ENCODE measurements at places on chromosomes 1 and 21.
A peak's percentile ranks its signal among the peaks of the same experiment; 100 is the strongest.

GRCh38 chr1:115496904-115497527 lies 144.8 kb upstream of the VANGL1 start:
- peak; percentile 17 for DNase-seq

DNA sequence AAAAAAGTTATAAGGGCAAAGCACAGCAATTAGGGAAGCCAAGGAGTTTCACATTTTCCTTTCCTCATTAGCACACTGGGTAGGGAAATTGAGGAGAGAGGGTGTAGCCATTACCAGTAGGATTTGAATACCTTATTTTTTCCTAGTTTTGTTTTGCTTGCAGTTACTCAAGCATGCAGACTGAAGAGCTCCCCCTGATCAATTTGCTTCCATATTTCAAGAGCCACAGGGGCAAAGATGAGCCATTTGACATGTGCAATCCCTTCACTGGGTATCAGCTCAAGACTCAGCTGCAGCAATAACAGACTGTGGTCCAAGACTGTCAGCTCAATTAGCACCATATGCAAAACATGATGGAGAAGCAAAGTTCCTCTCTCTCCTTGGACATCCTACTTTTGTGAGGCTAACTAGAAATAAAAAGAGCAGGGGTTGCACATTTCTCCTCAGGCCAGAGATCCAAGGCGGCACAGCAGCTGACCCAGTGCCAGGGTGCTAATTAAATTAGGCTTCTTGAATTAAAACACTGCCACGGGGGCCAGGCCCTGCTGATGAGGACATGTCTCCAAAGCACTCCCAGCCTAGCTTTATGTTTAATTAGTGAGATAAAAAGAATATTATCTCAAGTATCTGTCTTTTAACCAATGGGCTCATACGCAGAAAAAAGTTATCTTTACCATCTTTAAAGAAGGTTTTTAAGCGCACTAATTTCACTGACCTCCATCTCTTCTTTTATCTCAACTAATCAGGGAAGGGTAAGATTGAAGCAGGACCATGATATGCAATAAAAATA lies 36.7 kb upstream of the LRRC53 start:
- DNase-seq, result no peak

DNA sequence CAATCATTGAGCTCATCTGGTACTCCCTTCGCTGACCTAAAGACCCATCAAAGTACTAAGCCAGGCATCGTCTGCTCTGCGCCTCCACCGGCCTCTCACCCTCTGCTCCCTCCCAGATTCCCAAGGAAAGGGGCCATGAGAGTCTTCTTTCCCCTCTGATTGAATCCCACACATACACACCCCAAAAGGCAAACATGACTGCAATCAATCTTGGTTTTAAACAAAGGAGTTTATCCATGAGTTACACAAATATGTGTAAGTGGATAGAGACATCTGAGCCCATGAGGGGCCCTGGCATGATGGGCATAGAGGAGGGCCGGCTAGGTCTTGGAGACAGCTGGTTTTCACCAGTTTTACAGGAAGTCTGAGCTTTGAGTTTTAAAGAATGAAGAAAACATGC lies 50.9 kb downstream of the CAPN2 start:
- DNase-seq, result no peak

DNA sequence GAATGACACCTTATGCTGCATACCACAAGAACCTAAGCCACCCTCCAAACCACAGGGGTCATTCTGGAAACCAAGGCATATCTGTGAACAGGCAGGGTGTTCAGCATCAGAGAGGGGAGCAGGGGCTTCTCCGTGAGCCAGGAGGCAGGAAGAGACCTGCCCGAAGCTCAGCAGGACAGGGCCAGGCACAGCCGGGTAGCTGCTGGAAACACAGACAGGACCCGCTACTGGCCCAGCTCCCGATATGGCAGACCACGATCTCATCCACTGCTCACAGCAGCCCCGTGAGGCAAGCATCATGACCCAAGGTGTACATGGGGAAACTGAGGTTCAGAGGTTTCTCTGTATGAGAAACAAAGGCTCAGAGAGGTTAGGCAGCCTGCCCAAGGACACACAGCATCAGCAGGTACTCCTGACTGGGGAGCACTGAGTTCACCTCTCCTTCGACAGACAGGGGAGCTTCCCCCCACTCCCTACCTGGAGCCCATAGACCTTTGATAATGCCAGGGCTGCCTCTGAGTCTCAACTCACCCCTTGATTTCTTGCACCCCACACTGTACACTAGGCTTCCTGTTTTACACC lies 317.7 kb downstream of the MATN1 start:
- no peak for DNase-seq

GRCh38 chr1:228830185-228830953 lies 95.1 kb downstream of the RHOU start:
- no peak for DNase-seq

DNA sequence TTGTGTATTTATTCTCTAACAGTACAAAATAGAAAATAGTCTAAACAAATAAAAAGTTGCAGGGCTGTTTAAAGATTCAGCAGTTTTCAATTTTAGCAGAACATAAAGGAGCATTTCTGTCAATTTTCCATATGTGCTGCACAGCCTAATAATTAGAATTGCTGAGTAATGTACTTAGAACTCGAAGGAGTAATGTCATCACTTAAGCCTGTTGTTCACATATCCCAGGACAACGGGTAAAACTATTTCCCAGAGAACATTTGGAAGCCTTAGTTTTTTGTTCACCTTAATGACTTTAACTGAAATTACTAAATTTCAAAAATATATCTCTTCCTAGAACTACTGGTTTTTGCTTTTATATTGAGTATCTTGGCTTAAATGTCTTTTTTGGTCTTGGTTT lies 81.6 kb downstream of the ZP4 start:
- DNase-seq, result no peak

GRCh38 chr1:23029337-23029736 lies 10.1 kb downstream of the KDM1A start:
- no peak for DNase-seq

DNA sequence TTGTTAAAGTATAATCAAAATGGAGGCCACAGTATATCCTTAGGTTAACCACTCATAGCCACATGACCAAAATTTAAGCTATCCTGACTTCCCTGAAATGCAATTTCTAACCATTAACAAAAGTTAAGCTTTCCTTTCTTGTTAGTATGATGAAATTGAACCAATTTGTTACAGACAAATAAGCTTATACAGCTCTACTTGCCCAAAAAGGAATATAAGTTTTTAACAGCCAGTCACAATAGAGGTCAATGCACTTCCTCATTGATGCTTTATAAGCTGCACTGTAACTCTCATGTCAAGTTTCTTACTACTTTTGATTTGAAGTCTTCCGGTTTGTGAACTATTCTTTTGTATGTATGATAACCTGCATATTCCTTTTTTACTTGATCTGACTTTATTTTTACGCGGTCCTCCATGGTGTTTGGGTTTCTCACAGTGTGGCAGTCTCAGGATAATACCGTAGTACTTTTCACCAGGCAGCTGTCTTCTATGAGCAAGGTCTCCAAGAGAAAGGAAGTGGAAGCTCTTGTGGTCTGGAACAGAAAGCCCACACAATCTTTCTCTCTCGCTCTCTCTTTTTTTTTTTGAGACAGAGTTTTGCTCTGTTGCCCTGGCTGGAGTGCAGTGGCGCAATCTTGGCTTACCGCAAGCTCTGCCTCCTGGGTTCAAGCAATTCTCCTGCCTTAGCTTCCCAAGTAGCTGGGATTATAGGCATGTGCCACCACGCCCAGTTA lies 331.6 kb downstream of the SRGAP2C start:
- DNase-seq, result peak; percentile 18

DNA sequence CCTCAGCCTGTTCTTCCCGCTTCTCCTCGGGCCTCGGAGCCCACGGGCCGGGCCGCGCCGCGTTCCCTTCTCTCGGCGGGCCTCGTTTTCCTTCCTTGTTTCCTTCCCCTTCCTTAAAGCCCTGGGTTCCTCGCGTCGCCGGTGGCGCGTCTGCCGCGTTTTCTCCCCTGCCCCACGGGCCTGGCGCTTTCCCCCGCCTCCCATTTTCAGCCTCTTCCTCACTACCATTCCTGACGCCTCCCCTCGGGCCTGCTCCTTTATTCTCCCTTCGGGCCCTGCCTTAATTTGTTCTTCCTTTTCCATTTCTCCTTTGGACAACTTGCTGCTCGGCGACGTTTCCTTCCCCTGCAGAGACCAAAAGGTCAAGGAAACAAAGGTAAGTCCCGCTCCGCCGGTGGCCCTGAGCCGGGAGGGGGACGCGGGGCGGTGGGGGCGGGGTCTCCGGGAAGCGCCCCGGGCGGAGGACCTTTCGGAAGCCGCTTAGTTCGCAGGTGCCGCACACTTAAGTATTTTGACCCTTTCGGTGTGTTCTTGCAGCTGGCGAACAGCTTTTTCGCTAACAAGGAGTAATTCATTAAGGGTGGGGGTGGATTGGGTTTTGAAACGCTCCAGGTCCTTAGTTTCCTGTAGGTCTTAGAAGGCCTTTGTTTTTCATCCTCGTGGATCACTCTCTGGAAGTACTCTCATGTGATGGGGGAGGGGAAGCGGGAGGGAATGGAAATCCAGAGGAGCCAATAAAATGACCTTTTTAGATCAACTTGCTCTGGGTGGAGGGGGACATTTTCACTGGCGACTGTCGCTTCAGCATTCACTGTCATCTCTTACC lies 780 bp downstream of the YTHDF2 start:
- peak; percentile 61 for DNase-seq

- peak; percentile 76 for DNase-seq
Measured at GRCh38 chr1:225845571-225846259, 35.8 kb downstream of the EPHX1 start.

- DNase-seq, result peak; percentile 78
Measured at GRCh38 chr1:198529414-198529813, 11.1 kb downstream of the ATP6V1G3 start.

GRCh38 chr1:97685360-97685759 lies 235.5 kb downstream of the DPYD start:
- DNase-seq, result no peak

- DNase-seq, result peak; percentile 33
Measured at GRCh38 chr1:91148641-91149069, 126.8 kb upstream of the ZNF644 start.

DNA sequence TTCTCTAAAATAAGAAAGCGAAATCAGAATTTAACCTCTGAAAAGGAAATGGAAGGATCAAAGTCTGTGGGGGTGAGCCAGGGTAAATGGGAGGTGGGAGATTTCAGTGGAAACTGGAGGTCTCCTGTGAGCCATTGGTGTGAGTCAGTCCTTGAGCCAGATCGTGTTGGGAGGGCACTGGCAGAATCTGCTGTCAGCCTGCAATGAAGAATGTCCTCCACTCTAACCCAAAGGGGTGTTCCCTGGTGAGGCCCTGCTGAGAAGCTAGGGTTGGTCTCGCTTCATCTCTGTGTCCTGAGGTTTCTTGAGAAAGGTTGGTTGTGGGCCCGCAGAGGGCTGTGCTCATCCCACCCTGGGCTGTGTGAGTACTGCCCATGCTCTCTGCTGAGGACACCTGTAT lies 2.4 kb downstream of the QSOX1 start:
- DNase-seq, result no peak

DNA sequence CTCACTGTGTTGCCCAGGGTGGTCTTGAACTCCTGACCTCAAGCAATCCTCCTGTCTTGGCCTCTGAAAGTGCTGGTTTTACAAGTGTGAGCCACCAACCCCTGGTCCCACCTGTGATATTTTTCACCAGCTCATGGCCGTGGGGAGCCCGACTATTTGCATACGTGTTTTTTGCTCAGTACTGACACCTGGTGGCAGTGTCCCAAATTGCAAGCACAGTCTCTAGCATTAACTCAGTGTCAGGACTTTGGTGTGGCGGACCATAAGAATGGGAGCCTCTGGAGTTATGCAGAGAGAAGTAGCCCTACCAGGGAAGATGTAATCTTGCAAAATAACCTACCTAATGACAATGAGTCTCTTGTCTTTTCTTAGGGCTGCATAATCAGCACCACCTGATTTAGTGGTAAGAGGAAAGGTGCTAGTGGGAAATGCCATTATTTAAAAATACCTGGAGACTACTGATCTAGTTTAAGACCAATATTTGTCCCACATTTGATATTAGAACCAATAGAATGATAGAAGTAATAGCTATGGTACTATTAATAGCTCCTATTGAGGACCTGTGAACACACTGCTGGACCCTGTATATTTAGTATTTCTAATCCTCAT lies 305.4 kb downstream of the DISC1 start:
- no peak for DNase-seq

GRCh38 chr1:167152192-167152876 lies 58.5 kb downstream of the STYXL2 start:
- DNase-seq, result no peak

DNA sequence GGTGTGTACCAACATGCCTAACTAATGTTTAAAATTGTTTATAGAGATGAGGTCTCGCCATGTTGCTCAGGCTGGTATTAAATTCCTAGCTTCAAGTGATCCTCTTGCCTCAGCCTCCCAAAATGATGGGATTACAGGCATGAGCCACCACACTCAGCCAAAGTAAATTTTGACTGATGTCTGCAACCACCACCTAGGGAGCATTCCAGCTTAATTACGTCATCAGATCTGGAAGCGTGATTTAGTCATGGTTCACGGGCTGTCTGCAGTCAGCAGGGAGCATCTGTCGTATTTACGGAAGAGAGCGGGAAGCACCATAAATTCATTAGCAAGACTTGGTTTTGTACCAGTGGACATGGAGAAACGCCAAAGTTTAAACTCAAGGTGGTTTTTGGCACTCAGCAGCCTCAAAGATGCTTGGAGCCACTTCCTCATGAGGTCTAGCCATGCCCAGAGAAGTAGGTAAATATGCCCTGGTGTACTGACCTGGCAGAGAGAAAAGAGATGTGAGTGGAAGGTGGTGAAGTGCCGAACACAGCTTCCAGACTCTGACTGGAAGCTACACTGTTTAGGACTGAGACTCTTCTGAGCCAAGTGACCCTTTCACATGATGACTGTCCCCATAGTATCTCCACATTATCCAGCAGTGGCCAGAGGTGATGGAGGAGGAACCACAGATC lies 60.8 kb upstream of the SLC35F3 start:
- DNase-seq, result no peak

- DNase-seq, result no peak
Measured at GRCh38 chr1:48753293-48753692, 23.4 kb downstream of the BEND5 start.

GRCh38 chr1:79604490-79605198 lies 598.1 kb upstream of the ADGRL4 start:
- DNase-seq, result no peak

DNA sequence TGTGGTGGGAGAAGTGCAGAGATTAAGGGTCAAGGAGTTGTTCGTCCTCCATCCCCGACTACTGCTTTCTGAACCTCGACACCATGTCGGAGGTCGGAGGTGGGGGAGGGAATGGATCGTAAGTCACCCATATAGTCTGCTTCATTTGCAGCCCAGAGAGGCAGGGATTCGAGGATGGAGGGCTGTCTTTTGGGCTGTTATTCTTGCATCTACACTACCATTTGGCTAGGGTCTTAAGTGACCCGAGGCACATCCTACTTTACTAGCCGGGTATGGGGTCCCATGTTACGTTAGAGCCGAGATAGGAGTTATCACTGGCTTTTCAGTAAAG lies 578 bp downstream of the USP21 start:
- DNase-seq, result no peak

GRCh38 chr1:158014731-158015320 lies 21.4 kb downstream of the KIRREL1 start:
- DNase-seq, result no peak

GRCh38 chr1:54543729-54544496 lies 4.1 kb upstream of the ACOT11 start:
- DNase-seq, result peak; percentile 96

All from myocyte (in vitro differentiated cells).